ENCODE measurements at places on chromosomes 3 and 15.

- no peak for DNase-seq
Observed at GRCh38 chr3:58952128-58952917, 97.5 kb downstream of the CFAP20DC start.

- no peak for DNase-seq
Observed at GRCh38 chr15:61035311-61035710, 193.8 kb downstream of the RORA start.

DNA sequence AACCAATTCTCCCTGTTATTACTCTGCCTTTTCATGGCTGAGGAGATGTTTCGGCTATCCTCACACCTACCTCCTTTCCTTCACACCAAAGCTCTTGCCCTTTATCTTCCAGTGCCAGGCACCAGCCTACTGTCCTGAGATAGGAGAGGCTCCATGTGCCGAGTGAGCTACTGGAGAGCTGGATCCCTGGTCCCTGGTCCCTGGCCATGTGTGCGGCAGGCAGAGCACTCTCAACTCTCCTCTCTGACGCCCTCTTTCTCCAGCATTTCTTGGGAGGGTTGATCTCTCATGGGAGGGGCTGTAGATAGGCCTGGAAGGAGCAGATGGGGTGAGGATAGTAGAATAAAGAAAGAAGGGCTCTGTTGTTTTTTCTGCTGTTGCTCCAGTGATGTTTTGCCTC lies 277.1 kb upstream of the UMPS start:
- DNase-seq: no peak

DNA sequence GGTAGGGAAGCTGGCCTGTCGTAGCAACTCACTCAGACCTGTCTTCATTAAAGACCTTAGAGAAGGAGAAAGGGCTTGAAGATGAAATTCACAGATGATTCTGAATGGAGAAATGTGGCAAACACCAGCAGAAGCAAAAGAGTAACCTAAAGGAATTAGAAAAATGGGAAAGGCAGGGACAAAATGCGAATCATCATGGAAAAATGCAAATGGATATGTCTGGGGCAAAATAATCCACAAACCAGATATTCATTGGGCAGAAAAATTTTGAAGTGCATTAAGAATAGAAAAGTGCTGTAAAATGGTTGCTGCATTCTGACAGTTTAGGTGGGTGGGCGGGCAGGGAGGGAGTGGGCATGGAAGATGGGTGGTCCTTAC lies 156.9 kb upstream of the RASGRP1 start:
- DNase-seq: no peak

DNA sequence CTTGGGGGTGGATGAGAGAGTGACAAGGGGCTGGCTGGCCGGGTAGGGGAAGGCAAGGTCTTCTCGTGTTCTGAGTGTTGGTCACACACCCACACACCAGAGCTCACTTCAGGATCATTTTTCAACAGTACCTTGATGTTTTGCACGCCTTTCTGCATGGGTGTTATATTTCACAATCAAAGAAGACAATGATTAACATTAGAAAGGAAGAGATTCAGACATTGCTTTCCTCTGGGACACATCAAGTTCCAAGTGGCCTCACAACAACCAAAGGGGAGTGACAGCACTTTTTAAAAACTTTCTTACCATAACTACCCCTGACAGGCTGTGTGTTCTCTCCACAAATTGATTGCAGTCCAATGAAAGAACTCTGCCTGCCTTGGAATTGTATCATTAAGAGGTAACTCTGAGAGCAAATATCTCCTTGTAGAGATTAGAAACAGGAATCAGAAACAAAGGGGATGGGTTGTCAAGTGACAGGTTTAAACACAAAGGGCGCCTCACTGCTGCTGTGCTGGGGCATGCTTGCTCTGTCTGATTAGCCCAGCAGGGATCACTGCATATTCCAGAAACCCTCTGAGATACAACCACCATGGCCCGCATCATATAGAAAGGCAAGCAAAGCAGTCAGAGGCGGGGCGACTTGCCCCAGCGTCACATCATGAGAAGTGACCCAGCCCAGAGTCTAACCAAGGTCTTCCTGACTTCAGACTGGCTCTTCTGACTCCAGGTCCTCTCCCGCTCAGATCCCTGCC lies 230.8 kb downstream of the FEZF2 start:
- DNase-seq: no peak

DNA sequence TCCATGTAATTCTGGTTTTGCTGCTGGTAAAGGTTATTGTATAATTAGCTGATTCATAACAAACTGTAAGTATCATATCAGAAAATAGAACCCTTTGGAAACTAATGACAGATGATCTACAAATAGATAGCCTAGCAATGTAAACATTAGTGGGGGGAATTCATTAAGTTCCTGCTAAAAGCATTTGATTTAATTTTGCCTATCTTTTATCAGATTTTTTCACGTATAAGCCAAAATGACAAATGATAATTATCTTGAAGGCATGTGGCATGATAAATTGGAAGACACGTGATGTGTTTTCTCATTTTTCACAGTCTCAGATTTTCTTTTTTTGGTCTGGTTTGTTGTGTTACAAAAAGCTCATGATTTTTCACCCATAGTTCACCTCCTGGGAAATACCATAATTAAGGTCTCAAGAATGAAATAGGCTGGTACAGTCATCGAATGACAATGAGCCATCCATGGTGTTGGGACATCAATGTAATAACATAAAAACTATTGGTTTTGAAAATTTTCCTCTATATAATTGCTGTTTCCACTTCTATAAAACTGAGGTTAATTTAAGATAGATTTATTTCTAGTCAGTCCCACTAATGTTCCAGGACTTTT lies 325.9 kb upstream of the TBL1XR1 start:
- no peak for DNase-seq

- DNase-seq: no peak
Observed at GRCh38 chr3:195557322-195557721, 14.2 kb upstream of the PPP1R2 start.

GRCh38 chr15:57735891-57736290 lies 29.4 kb downstream of the POLR2M start:
- no peak for DNase-seq

GRCh38 chr3:188390343-188390718 lies 236.4 kb downstream of the LPP start:
- DNase-seq: no peak

- DNase-seq: no peak
Observed at GRCh38 chr3:59878038-59878427, 828.2 kb upstream of the CFAP20DC start.

DNA sequence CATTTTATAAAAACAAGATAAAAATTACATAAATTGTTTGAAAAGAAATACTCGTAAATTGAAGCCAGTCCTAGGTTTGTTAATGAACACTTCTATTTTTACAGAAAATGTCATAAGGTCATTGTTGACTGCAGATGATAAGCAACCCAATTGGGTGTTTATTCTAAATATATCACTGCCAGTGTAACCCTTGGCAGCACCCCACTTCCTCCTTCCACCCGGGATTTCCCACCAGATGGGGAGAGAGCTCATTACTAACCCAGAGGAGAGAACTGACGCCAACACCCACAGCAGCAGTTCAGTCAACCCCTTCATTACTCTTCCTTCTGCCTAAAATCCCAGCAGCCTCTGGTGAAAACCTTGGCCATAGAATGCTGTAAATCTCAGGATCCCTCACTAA lies 307.6 kb downstream of the GAP43 start:
- no peak for DNase-seq

GRCh38 chr3:181692311-181693145 lies 19.2 kb upstream of the SOX2 start:
- no peak for DNase-seq

DNA sequence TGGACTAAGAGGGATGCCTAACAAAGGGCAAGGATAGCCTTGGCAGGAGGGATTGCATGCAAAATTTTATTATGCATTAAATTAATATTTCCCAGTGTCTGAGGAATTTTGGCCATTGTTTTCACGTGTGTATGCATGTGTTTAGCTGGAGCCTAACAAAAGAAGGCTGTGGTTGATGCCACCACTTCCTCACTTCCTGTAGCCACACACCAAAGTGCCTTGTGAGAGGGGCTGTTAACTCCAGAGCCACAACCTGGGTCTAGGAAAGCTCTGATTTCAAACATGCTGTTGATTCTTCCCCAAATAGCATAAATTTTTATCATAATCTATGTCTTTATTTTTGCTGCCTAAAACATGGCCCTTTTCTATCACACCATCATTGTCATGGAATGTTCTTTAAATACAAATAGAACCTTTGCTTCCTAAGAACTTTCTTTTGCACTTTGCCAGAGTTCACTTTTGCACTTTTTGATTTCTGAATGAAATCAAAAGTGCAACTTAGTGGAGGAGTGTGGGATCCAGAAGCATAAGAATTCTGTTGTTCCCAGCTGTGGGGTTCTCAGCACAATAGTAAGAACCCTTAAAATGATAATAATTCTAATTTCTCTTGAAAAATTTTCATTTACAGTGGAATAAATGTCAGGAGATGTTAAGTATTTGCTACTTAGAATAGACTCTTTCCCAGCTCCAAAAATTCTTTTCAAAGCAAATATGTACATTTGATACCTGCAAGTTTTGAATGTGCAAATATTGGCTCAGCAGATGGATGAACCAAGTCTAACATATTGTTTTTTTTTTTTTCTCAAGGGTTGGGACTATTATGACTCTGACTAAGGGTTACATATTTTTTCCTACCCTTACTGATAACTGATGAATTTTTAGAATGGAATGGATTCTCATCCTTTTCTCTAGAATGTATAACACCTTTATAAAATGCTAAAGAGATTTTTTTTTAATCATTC lies 35.6 kb upstream of the SPTSSB start:
- DNase-seq: no peak

- DNase-seq: no peak
Observed at GRCh38 chr15:85753791-85754452, 40.8 kb downstream of the KLHL25 start.

GRCh38 chr3:151293127-151293526 lies 14.8 kb upstream of the P2RY14 start:
- no peak for DNase-seq

DNA sequence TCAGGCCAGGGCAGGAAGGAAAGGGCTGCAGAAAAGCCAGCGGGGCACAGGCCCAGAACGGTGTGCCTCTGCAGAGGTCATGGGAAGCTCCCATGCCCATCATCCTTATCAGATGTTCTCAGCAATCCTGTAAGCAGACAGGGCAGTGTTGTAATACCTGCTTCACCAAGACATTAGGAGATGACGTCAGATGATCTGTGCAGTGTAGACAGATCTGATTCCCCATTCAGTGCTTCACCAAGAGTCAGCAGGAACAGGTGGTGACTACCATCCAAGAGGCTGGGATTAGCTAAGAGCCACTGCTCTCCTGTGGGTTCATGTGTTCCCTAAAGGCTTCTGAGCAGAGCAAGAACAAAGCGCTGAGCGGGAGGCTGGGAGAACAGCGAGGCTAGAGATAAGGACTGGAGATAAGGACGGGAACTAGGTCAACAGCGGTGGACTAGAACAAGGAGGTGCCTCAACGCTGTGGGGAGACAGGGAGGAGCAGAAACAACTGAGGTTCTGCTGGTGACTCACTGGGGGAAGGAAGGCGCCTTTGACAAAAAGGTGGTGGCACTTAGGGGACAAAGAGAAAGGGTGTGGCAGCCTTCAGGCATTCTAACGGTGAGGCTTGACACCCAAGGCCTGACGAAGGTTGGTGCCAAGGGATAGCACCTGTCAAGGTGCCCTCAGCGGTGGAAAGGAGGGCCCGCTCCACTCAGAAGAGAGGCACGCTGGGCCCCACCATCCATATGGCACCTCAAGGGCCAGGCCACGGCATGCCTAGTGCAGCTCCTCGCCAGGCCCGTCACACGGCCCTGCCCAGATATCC lies 28.4 kb downstream of the CCDC12 start:
- no peak for DNase-seq

GRCh38 chr3:152910966-152911365 lies 76.0 kb downstream of the P2RY1 start:
- no peak for DNase-seq

GRCh38 chr3:42689421-42690014 lies 4.2 kb downstream of the KLHL40 start:
- peak; percentile 5 for DNase-seq

GRCh38 chr15:99450896-99451358 lies 114.9 kb upstream of the MEF2A start:
- DNase-seq: no peak

DNA sequence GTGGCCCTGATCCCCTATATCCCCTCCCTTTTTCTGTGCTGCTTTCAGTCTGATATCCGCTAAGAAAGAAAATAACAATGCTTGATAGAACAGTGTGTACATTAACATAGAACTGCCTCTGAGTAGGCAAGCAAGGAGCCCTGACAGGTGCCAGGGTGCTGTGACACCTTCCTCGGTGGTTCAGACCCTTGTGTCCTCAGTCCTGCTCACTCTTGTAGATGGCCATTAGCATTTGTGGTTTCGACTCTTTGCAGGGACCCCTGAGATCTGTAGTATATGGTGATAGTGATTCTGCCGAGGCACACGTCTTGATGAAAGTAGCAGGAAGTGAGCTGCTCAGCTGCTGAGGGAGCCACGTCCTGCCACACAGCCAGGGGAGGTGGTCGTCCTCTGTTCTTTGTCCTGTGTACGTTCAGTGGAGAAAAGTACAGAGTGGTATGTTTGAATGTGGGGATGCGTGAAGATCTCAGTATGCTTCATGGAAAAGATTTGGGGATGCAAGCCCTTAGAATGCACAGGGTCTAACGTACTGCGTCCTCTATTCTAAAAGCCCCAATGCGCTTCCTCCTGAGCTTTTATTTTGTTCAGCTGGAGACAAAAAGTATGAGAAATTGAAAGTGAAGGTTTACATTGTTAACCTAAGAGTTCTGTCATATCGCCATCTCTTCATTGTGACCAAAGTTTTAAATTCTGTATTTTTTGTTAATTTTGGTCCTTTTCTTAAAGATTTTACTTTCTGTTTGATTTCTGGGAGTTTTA lies 35.4 kb downstream of the PXYLP1 start:
- DNase-seq: no peak

- DNase-seq: no peak
Observed at GRCh38 chr15:57122080-57122840, 203.8 kb downstream of the TCF12 start.

GRCh38 chr15:70271422-70272088 lies 173.8 kb upstream of the TLE3 start:
- DNase-seq: no peak

GRCh38 chr3:20404741-20405100 lies 218.7 kb upstream of the SGO1 start:
- DNase-seq: no peak

GRCh38 chr3:73772076-73772886 lies 147.5 kb upstream of the PDZRN3 start:
- no peak for DNase-seq

GRCh38 chr3:18370672-18371071 lies 54.5 kb downstream of the SATB1 start:
- DNase-seq: no peak

DNA sequence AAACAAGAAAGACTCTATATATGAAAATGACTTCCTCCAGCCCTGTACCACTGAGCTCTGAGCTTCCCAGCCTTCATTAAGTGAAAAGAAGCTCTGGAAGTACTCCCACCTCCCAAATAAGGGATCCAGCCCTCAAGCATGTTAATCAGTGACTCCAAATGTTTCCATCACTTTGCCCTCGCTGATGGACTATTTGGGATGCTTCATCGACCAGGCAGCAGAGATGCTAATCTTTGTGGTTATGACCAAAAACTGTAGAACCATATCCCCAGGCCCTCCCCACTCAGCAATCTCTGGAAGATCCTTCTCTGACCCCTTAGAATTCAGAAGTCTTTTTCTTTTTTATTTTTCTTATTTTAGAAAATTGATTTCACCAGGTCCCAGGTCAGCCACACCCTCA lies 2.3 kb upstream of the CTDSPL start:
- no peak for DNase-seq

GRCh38 chr15:58336161-58336560 lies 95.6 kb upstream of the LIPC start:
- no peak for DNase-seq
